ENCODE measurements at places on chromosomes 2 and 18.
A peak's percentile ranks its signal among the peaks of the same experiment; 100 is the strongest.

GRCh38 chr2:84875213-84875560 is 5.7 kb downstream of the TRABD2A start:
- DNase-seq, result no peak

DNA sequence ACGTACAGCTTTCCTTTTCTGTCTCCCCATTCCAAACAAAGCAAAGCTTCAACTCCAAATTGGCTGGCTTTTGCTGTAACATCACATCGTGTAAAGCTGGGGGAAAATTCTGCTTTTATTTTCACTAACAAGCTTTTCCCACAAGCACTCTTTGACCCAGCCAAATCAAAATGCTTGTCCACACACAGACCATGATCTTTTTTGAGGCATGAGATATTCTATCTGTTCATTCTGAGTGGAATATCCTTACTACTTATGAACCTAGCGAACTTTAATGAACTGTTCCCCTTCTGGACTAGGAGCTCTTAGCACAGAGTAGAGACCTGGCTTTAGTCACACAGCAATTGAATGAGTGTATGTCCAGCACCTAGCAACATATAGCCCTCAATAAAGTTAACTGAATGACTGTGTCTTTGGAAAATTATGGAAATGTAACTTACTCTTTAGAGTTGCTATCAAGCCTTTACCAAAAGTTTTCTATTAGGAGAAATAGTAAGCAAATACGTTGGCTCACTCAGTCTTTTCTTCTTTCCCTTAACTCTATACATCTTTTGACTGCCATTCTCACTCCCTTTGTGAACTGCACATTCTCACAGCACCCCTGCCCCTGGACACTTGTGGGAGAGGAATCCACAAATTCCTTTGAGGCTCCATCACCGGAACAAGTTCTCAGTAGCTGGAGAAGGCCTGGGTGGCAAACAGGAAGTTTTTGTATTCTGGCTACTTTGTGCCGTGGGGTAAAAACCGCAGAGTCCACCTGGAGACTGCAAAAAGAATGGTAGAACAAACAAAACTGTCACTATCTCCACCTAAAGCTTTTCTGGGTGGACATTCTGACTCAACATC is 1.3 kb upstream of the UBE2E3 start:
- no peak for DNase-seq

DNA sequence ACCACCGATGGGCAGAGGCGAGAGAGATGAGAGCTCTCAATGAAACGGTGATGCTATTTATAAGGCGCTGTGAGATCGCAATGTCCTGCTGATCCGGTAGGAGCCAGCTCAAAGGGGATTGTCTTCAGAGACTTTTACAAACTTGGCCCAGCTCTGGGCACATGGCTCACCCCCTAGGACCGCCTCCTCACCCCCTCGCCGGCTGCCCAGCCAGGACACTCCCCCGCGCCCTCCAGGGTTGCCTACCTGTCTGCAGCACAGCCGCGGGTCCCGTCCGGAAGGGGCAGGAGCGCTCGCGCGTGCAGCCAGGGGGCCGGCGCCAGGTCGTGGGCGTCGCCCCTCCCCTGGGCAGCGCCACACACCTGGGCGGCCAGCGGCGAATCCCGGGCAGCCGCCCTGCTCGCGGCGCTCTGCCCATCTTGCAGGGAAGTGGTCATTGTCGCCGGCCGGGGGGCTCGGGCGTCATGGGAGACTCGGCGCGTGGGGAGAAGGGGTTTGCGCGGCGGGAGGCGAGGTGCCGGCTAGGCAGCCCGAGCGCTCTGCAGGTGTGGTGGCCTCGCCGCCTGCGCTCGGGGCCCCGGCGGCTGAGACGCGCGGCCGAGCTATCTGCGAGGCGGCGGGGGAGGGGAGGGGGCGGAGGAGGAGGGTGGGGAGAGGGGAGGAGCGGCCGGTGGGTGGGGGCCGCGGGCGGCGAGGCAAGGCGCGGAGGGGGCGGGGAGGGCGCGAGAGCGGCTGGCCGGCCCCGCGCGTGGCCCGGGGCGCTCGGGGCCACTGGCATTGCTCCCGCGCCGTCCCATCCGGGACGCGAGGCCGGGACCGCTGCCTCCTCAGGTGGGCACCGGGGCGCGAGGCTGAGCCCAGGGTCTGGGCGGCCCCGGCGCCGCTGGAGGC is at the start of gene GRB14:
Gene GRB14, minus strand, starts transcription at position 610 of the 891 bp plus-strand sequence. Its CDS starts 173 bp downstream, at position 437.
- no peak for DNase-seq

- DNase-seq, result no peak
Measured at GRCh38 chr2:240567872-240568677, at the start of gene RNPEPL1. RNPEPL1 (plus strand) TSS chr2:240568484; CDS start chr2:240568587, 103 bp downstream.

DNA sequence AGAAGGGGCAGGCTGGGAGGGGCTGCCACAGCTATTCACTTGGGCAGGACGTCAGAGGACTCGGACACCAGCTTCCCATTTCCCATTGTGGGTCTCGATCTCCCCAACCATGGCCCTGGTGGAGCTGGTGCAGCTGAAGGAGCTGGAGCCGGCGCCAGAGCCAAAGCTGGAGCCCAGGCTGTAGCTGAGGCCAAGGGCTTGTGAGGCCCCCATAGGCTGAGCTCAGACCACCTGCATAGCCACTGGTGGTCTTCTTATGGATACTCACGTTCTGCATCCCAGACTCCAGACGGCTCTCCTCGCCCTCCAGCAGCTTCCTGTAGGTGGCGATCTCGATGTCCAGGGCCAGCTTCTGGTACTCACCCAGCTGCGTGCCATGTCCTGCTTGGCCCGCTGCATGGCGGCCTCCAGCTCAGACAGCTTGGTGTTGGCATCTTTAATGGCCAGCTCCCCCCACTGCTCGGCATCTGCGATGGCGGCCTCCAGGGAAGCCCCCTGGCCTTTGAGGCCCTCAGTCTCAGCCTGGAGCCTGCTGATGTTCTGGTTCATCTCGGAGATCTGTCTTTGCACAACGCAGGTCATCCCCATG is 6.0 kb upstream of the CDK5R2 start:
- no peak for DNase-seq

GRCh38 chr2:39991298-39991697 is 212.2 kb upstream of the THUMPD2 start:
- DNase-seq, result no peak

GRCh38 chr2:118197011-118197675 is 108.9 kb downstream of the INSIG2 start:
- DNase-seq, result no peak

DNA sequence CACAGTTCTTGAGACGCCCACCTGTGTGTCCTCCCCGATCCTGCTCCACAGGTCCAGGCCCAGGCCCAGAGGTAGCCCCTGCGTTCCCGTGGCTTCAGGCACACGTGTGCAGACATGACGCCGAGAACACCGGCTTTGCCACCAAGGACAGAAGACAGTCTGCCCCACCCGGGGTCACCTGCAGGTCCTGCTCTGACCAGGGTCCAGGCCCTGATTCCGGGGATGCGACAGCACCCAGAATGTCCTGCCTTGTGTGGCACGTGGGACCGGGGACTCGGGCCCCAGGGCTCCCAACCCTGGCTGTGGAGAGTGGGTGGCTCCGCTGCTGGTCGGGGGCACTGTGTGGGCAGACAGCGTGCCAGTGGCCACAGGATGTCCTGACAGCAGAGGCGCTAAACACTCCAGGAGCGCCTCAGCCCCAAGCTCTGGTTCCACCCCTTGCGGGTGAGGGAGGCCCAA is 36.9 kb downstream of the ADI1 start:
- no peak for DNase-seq

- DNase-seq, result no peak
Measured at GRCh38 chr18:3814816-3815215, 364.8 kb downstream of the TGIF1 start.

DNA sequence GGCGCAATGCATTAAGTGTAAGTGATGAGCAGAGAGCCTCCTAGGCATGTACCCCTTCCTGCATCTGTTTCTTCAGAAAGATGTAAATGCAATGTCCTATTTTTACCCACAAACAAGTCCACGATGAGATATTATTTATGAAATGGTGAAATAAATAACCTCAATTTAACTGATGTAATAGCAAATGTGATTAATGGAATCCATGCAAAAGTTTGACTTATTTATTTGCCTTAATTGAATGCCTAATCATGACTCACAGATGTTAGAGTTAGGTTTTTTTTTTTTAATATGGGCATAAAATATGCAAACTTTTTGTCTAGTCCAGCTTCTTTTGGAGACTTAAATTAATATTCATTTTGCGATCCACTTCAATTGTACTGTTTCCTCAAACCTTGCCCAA is 67.7 kb upstream of the ITGA4 start:
- no peak for DNase-seq

- DNase-seq, result peak; percentile 10
Measured at GRCh38 chr2:7037340-7038333, 120.4 kb downstream of the RNF144A start.

GRCh38 chr2:219433666-219434467 is 776 bp upstream of the SPEG start:
- no peak for DNase-seq

DNA sequence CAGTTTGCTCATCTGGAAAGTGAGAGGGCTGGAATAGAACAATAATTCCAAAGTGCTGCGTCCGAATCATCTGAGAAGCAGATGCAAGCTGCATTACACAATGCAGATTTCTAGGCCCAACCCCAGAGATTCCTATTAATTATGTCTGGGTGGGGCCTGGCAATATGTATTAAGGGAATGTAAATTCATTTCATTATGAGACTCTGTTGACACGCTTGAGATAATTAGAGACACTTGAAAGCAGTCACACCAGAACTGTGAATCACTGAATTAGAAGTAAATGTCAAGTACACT is 54.7 kb upstream of the HK2 start:
- no peak for DNase-seq

GRCh38 chr2:197556456-197556855 is 40.6 kb downstream of the MOB4 start:
- DNase-seq, result no peak
